ENCODE measurements at places on chromosomes 1 and 21.
A peak's percentile ranks its signal among the peaks of the same experiment; 100 is the strongest.

- no peak for DNase-seq
Observed at GRCh38 chr1:234504969-234505768, 26.2 kb upstream of the TARBP1 start.

GRCh38 chr1:94125551-94126514 is 4.9 kb upstream of the ABCA4 start:
- DNase-seq = peak; percentile 76

- no peak for DNase-seq
Observed at GRCh38 chr1:8545078-8545477, 227.2 kb downstream of the SLC45A1 start.

- DNase-seq = no peak
Observed at GRCh38 chr1:4481451-4481850, 173.0 kb upstream of the AJAP1 start.

- DNase-seq = no peak
Observed at GRCh38 chr1:69976896-69977295, 228.5 kb downstream of the LRRC40 start.

GRCh38 chr21:14071902-14072734 is 138.6 kb downstream of the LIPI start:
- DNase-seq = no peak

DNA sequence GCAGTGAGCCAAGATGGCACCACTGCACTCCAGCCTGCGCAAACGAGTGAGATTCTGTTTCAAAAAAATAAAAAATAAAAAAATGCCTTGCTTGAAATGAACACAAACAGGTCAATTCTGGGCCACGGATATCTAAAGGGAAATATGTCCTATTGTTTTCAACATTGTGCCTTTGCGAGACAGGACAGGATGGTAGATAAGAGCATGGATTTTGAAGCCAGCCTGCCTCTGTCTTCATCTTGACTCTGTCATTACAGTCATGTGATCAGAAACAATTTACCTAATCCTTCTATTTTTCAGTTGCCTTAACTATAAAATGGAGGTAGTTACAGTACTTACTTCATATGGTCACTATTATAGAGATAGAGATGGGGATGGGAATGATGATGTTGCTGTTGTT is 56.7 kb upstream of the ZSWIM5 start:
- no peak for DNase-seq

GRCh38 chr1:228768355-228769000 is 33.2 kb downstream of the RHOU start:
- no peak for DNase-seq

DNA sequence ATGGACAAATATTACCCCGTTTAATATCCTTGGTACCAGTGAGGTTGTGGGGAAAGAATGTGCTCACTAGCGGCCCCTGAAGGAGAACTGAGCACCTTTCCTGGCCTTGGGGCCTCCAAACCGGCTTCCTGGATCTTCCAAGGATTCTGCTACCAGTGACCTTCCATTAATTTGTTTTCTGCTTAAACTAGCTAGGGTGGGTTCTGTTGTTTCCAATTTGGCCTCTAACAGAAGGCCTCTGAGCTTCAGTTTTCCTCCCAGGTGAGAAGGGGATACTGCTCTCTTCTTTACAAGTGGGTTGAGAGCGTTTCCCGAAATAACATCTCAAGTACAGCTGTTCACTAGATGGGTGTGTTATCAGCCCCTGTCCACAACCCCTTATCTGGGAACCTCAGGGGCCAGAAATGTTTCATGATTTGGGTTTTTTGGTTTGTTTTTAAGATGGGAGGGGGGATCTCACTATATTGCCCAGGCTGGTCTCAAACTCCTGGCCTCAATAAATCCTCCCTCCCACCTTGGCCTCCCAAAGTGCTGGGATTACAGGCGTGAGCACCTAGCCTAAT is 16.9 kb upstream of the IFNGR2 start:
- DNase-seq = no peak

- peak; percentile 46 for DNase-seq
Observed at GRCh38 chr1:62084310-62084890, 110.2 kb upstream of the L1TD1 start.

DNA sequence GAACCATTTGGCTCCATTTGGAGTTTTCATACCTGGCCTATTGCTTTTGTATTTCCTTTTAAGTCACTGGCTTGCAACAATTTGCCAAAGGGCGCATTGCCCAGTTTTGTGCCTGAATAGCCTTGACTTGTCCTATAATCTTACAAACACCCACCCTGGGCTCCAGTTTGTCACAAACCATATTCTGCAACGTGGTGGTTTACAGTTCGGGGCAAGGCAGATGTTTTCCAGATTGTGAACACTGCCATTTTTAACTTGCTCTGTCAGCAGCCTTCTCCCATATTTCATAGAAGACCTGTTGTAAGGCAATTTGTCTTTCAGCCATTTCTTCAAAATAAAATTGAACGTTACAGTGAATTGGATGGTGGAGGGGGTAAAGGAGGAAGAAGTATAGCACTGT is 53.2 kb upstream of the UBE2U start:
- DNase-seq = no peak

DNA sequence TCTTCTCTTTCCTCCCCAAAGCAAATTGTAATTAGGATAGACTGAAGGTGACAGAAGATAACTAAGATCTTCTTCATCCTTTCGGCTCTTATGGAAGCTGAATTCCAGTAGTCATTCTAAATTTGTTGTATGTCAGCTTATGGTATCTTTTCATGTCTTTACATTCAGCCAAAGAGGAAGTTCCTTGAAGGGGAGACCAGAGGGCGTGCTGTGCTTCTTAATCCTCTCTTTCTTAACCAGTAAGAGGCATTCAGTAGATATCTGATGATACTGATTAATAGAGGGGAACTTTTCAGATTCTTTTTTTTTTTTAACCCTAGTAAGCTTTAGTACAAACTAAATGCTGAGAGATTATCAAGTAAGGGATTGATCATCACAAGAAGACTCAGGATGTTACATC is 102.3 kb downstream of the OSBPL9 start:
- no peak for DNase-seq

- DNase-seq = no peak
Observed at GRCh38 chr1:88169939-88170338, 514.1 kb upstream of the PKN2 start.

GRCh38 chr1:177340601-177341067 is 169.9 kb downstream of the BRINP2 start:
- peak; percentile 67 for DNase-seq

GRCh38 chr1:7586031-7586941 is 184.8 kb upstream of the VAMP3 start:
- no peak for DNase-seq

- DNase-seq = no peak
Observed at GRCh38 chr1:187114792-187115191, 286.0 kb downstream of the PLA2G4A start.

GRCh38 chr1:117587499-117588356 is 18.1 kb upstream of the TENT5C start:
- no peak for DNase-seq

DNA sequence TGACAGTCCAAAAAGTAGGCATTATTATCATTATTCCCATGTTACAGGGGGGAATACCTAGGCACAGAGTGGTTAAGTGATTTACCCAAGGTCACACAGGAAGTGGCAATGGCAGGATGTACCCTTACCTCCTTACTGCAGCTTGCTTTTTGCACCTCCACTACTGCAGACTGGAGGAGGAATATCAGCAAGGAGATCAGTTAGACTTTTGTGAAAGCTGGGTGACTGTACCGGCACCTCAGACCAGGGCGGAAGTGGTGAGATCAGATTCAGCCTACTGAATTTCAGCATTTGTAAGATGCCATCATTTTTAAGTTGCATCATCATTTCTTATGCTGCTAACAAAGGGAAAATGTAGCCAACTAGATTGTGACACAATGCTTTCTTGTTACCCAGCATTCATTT is 4.5 kb downstream of the ADARB1 start:
- no peak for DNase-seq

GRCh38 chr1:18899363-18900049 is 2.8 kb downstream of the ALDH4A1 start:
- DNase-seq = no peak

GRCh38 chr21:42563261-42563660 is 49.6 kb downstream of the SLC37A1 start:
- DNase-seq = no peak

GRCh38 chr1:10033359-10033845 is 644 bp downstream of the UBE4B start:
- DNase-seq = peak; percentile 31

- no peak for DNase-seq
Observed at GRCh38 chr1:19153169-19153568, 56.9 kb downstream of the UBR4 start.

GRCh38 chr1:82849460-82849859 is 1048.7 kb downstream of the ADGRL2 start:
- no peak for DNase-seq

- peak; percentile 59 for DNase-seq
Observed at GRCh38 chr1:151494741-151495281, 16.4 kb upstream of the CGN start.

GRCh38 chr1:56129837-56130236 is 449.5 kb downstream of the PLPP3 start:
- no peak for DNase-seq

- no peak for DNase-seq
Observed at GRCh38 chr21:25487046-25487594, 120.2 kb downstream of the MRPL39 start.

DNA sequence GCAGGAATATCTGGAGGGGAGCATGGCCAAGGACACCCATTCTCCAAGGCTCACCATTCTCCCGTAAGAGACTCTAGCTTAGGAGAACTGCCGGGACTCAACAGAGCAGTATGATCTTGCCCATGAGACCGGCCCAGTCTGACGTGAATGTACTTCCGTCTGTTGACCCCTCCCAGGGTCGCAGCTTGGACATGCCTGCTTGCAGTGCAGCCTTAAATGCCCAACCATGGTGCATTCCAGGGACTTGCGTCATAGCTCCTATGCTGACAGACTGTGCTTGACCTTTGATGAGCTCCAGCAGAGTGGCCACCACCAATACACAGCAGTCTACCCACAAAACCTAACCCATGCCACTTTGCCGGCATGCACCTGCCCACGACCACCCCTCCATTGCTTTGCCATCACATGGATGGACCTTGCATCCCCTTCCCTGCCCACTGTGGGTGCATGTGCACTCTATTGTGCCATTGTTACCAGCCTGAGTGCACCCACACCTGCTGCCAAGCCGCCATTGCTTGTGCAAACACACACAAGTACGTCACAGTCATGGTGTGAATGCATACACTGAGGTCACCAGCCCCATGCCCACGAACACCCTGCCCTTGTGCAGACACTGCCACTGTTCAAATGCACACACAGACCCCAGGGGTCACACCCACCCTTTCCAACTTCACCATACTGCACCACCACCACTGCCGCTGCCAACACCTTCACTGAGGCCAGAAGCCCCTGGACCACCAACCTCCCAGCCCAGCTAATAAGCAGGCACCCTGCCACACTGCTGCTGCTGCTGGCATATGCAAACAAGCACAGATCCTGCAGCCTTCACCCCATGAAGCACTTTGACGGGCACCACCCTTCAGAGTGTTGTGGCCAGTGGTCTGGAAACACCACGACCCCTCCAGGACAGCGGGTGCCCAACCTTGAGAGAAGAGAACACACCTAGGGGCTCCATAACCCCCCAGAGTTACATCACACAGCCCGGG is 1141.3 kb downstream of the BRINP3 start:
- no peak for DNase-seq

GRCh38 chr21:34280959-34281358 is 82.8 kb upstream of the KCNE2 start:
- peak; percentile 82 for DNase-seq

- DNase-seq = no peak
Observed at GRCh38 chr1:154879038-154879421, 8.9 kb upstream of the KCNN3 start.

DNA sequence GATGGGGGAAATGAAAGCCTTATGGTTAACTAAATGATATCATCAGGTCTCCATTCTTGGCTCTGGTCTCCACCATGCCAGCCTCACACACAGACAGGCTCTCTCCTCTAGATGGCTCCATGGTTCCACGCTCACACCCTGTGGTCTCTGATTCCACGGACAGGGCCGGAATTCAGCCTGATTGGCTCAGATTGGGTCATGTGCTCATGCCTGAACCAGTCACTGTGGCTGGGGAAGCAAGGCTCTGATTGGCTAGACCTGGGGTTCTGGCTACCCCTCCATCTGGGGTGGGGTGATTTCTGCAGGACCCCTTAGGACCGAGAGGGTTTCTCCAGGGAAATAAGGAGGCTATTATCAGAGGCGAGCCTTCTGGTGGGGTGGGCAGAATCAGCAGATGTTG is 277.0 kb downstream of the PTPRU start:
- DNase-seq = peak; percentile 70

DNA sequence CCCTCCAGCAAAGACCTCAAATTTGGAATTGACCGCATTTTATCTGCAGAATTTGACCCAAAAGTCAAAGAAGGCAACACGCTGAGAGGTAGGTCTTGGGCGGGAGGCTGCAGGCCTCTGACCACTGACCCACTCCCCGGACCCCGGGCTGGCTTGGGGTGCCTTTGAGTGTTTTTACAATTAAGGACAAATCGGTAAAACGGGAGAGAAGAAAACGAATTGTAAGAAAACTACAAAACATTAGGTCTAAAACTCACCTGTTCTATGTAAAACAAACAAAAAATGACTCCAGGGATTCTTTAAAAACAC is 1.1 kb downstream of the HLX start:
- DNase-seq = no peak

DNA sequence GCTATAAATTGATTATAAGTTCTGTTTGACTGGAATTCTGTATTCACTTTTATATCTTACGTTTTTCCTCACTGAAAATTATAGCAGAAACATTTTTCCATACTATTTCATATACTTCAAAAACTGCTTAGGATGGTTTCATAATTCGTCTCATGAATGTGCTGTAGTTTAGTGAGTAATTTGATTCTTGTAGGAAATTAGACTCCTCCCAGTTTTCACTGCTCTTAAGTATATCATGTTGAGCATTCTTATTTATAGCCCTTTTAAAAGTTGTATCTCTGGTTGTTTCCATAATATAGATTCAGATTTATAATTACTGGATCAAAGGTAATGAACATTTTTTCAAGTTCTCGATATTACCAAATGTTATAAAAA is 250.6 kb downstream of the FMN2 start:
- DNase-seq = no peak

- DNase-seq = no peak
Observed at GRCh38 chr1:222167896-222168295, 380.0 kb downstream of the HHIPL2 start.

GRCh38 chr1:219374046-219374566 is 200.4 kb downstream of the LYPLAL1 start:
- DNase-seq = no peak

DNA sequence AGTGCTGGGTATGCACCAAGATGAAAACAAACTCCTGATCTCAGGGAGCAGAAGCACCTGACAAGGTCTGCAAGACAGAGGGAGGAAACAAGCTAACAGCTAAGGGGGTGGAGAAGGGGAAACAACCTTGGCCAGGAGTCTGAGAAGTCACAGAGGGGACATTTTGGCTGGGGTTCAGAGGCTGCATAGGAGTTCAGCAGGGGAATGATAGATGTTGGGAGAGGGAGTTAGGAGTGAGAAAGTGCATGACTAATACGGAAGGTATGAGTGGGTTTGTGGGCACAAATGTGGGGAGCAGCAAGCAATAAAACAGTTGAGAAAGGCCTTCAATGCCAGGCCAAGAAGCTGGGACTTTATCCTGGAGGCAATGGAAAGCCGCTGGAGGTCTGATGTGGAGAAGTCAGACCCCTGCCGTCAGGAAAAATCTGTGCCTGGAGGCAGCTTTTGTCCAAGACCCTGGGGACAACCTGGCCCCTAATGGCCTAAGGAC is 16.4 kb downstream of the EPHA2 start:
- no peak for DNase-seq

GRCh38 chr21:41921021-41921420 is 32.8 kb downstream of the C2CD2 start:
- DNase-seq = no peak
